ENCODE measurements at places on chromosomes 12 and 14.

GRCh38 chr14:33464254-33464962, 486.5 kb downstream of the EGLN3 start:
- DNase-seq, result no peak

DNA sequence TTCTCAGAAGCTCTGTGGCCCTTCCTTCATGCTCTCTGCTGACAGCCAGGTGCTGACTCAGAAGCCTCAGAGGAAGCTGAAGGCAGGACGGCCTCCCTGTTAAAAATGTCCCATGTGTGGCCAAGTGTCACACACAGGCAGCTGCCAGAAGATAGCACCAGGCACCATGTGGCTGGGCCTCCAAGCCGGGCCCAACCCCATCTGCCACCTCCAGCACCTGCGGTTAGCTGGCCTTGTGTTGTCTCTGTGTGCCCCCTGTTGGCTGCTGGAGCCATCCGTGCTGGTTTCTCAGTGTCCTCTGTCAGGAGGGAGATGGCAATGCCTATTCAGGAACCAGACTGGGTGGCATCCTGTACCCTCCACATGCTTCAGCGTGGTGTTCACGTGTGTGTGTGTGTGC, 63.2 kb downstream of the TSPAN11 start:
- DNase-seq, result no peak

DNA sequence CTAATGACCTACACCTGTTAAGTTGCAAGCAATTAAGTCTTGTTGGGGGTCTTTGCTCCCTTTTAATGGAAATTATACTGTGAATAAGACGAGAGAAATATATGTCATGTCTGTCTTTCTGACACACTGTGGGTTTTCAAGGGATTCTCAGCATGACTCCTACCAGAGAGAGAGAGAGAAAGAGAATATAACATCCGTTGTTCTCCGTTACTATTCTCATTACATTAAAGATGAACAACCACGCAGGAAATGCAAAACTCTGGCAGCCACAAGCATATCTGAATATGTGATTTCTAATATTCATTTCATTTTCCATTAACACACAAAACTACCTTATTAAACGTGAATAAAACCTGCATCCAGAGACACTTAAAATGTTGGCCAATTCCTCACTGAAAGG, 67.3 kb upstream of the EGLN3 start:
- DNase-seq, result no peak

- DNase-seq, result no peak
Measured at GRCh38 chr12:55470088-55470829, at the start of gene OR6C70. TSS of gene OR6C70 (minus strand) at chr12:55470138. CDS start at chr12:55470138, 0 bp downstream.

- DNase-seq, result no peak
Measured at GRCh38 chr12:96907671-96908422, 790 bp downstream of the NEDD1 start.
